Smooth muscle cell of trachea (primary cell): ENCODE measurements at places on chromosomes 6 and 20. TPM values are rescaled to one million over a fixed set of nuclear protein-coding genes. Genes with fewer than 3 reads are reported as not detected.

The RARS2 gene
- 46.8 and 58.2 TPM in 2 replicates for total RNA-seq

The BTN1A1 gene
- not detected in 2 replicates for total RNA-seq

The OR2H2 gene
- total RNA-seq: not detected in 2 replicates

The FAM83C gene
- total RNA-seq: not detected in 2 replicates

The PLEKHG1 gene
- total RNA-seq: 4.5 and 6.3 TPM in 2 replicates

The CBLN4 gene
- not detected in 2 replicates for total RNA-seq
